Panc1 (cell line): ENCODE measurements at places on chromosomes 2 and 18. TPM values are rescaled to one million over a fixed set of nuclear protein-coding genes. Genes with fewer than 3 reads are reported as not detected.

Gene KCNK3
- total RNA-seq: 32.8 TPM

DNA sequence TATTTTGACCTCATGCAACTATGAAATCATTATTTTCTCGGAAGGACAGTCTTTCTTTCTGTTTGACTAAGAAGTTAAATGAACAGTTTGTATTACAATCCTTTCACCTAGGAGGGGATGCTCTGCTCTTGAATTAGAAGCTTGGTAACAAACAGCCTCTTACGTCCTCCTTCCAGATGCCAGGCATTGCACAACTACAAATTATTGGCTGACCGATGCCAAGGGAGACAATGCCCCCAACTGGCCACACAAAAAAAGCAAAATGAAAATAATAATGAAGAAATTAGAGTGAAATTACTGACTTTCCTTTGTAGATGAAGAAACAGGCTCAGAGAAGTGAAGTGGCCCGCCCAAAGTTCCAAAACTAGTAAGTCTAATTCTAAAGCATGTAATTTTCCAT is 177.9 kb downstream of the CYRIA start:
- no peak for DNase-seq

Gene ONECUT2
- 0.59 TPM for total RNA-seq

Gene ALLC
- total RNA-seq: not detected

Gene PAX3
- not detected for total RNA-seq
